Mesothelial cell of epicardium (in vitro differentiated cells): ENCODE measurements at places on chromosomes 4 and X.

DNA sequence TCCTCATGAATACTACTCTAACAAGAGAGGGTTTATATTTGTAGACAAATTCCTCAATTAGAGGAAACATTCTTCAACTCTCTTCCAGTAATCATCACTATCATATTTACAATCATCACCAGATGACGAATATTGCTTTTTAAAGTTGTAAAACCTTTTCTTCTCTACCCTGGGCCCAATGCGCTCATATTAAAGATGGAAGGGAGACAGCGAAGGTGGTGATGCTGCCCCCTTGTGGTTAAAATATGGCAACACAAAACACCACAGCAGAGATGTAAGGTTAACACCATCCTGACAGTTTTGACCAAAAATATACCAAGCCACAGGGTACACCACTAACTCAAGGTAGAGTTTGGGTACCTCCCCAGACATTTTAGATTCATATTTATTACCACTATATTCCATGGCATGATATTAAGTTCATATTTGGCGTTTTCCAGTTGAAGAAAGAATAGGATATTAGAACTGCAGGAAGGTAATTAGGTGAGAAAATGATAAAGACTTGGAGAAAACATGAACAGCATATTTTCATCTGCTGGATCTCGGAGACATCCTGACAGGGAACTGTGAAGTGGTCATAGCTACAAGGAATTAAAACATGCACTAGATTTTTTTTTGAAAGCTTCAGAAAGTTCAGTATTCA lies 72.8 kb downstream of the SLC9A7 start:
- H3K36me3 ChIP-seq = no peaks in the 10 kb centered on the region
- no peaks in the 10 kb centered on the region for H3K27me3 ChIP-seq
- no peaks in the 10 kb centered on the region for H3K4me1 ChIP-seq
- no peak for DNase-seq
- H3K27ac ChIP-seq = no peak overlapping the region

- no peaks in the 10 kb centered on the region for H3K36me3 ChIP-seq
- no peak overlapping the region for H3K27ac ChIP-seq
- peaks cover 22% of the 10 kb centered on the region for H3K4me1 ChIP-seq
- H3K4me3 ChIP-seq = no peak overlapping the region
Measured at GRCh38 chr4:129350834-129351721, 255.1 kb downstream of the C4orf33 start.

DNA sequence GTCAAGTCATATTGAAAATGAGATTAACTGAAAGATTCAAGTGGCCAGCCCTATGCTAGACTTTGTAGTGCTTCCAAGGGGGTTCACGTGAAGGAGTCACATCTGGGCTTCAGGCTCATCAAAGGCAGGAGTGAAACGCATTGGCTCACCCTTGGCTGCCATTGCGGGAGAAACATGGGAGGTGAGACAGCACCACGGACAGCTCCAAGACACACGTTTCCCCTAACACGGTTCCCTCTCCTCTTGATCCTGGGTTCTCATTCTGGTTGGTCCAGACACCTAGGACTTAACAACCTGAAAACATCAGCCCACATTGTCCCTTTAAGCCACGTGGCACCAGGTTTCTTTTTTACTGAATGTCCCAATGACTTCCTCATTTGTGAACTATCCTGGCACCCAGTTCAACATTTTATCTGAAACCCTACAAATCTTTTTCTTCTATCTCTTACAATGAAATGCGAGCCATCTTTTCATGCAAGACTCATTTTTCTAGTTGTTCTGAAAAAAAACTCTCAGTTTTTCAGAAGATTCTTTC lies 279.0 kb upstream of the VCX3A start:
- H3K36me3 ChIP-seq = no peaks in the 10 kb centered on the region
- H3K27ac ChIP-seq = no peak overlapping the region
- no peaks in the 10 kb centered on the region for H3K4me1 ChIP-seq
- DNase-seq = no peak
- no peaks in the 10 kb centered on the region for H3K27me3 ChIP-seq
- no peak overlapping the region for H3K4me3 ChIP-seq

- no peaks in the 10 kb centered on the region for H3K36me3 ChIP-seq
- H3K27ac ChIP-seq = no peak overlapping the region
- H3K27me3 ChIP-seq = no peaks in the 10 kb centered on the region
Measured at GRCh38 chrX:150161193-150161592, 201.9 kb upstream of the MAMLD1 start.

- no peaks in the 10 kb centered on the region for H3K27me3 ChIP-seq
- no peak overlapping the region for H3K4me3 ChIP-seq
- H3K36me3 ChIP-seq = no peaks in the 10 kb centered on the region
Measured at GRCh38 chr4:144347121-144347520, 206.6 kb upstream of the GYPA start.

GRCh38 chr4:111400741-111401140 lies 744.5 kb upstream of the FAM241A start:
- H3K27ac ChIP-seq = peak overlapping the region; percentile 68
- H3K4me3 ChIP-seq = no peak overlapping the region
- H3K27me3 ChIP-seq = no peaks in the 10 kb centered on the region
- H3K4me1 ChIP-seq = peaks cover 19% of the 10 kb centered on the region

GRCh38 chrX:10617186-10617998 lies 3.0 kb downstream of the MID1 start:
- peak overlapping the region; percentile 78 for H3K4me3 ChIP-seq
- no peak for DNase-seq

DNA sequence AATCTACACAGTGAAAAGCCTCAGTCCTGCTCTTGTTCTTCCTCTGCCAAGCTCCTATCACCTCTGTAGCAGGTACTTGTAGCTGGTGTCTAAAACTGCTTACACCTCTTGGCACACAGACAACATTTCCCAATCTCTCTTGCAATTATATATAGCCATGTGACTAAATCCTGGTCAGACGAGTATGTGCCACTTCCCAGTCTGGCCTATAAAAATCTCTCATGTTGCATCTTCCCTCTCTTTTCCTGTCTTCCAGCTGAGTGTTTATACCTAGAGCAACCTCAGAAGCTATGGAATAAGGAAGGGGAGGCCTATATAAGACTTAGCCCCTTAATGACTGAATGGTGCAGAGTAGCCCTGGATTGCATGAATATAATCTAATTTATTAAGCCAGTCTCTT lies 105.8 kb downstream of the RNF150 start:
- H3K27ac ChIP-seq = peak overlapping the region; percentile 45
- peaks cover 27% of the 10 kb centered on the region for H3K4me1 ChIP-seq
- no peaks in the 10 kb centered on the region for H3K27me3 ChIP-seq
- H3K36me3 ChIP-seq = no peaks in the 10 kb centered on the region
- no peak overlapping the region for H3K4me3 ChIP-seq

DNA sequence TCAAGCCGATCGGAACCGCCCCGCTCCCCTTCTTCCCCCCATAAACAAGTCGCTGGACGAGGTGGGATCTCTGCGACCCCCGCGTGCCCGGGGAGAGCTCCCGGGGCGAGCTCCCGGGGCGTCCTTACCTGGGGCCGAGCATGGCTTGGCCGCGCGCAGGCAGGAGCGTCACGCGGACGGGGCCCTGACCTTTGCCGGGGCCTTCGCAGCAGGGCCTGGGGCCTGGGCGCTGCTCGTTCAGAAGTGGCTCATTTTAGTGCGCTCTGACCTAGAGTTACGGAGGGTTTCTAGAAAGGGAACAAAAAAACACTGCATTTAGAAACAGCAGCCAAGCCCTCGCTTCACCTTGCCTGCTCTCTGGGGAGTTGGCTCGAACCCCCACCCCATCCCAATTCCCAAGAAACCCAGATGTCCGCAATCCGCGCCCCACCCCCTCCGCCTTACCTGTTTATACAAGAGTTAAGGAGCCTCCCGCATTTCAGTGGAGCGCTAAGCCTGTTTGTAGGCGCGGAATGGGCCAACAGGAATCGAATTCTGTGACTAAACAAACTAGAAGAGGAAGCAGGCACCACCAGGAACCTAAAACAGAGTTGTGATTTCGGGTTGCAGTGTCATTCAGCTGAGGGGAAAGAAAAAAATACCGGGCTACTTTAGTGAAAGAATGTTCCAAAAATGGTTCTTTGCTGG lies 814 bp upstream of the RBM47 start:
- H3K4me1 ChIP-seq = peaks cover 61% of the 10 kb centered on the region
- DNase-seq = peak; percentile 23
- no peaks in the 10 kb centered on the region for H3K36me3 ChIP-seq
- H3K27ac ChIP-seq = peak overlapping the region; percentile 98
- H3K4me3 ChIP-seq = peak overlapping the region; percentile 90
- peaks cover 5% of the 10 kb centered on the region for H3K27me3 ChIP-seq

DNA sequence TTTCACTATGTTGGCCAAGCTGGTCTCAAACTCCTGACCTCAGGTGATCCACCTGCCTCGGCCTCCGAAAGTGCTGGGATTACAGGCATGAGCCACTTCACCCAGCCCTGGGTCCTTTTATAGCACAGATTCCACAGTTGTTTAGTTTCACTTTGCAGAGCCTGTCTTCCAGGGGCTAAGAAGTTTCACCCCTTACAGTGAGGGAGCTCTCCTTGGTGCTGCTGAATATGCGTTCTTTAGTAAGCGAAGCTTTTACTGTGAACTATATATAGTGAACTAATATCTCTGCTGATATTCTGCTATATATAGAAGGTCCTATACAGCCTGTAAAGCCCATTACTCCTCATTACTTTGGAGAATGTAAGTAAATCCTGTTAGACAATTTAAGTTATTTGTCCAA lies 4.2 kb downstream of the TCEAL6 start:
- no peaks in the 10 kb centered on the region for H3K4me1 ChIP-seq
- H3K27me3 ChIP-seq = no peaks in the 10 kb centered on the region
- DNase-seq = no peak

DNA sequence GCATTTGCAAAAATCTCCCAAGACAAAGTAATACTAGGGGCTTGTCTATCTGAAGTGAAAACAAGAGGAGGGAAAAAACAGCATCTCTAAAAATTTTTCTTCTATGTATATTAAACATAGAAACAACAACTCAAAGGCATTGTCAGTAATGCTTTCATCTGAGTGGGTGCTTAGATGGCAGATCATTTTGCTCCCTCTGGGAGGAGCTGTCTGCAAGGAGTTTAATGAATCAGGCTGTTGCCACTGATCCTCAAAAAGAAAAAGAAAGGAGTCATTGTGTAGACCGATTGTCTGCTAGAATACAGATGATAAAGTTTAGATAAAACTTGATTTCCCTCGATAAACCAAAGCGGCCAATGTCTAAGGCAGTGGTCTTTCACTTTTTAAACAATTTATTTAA lies 49.7 kb upstream of the KLHL8 start:
- H3K4me3 ChIP-seq = no peak overlapping the region
- peaks cover 11% of the 10 kb centered on the region for H3K27me3 ChIP-seq
- no peak for DNase-seq
- H3K36me3 ChIP-seq = no peaks in the 10 kb centered on the region
- H3K27ac ChIP-seq = no peak overlapping the region

DNA sequence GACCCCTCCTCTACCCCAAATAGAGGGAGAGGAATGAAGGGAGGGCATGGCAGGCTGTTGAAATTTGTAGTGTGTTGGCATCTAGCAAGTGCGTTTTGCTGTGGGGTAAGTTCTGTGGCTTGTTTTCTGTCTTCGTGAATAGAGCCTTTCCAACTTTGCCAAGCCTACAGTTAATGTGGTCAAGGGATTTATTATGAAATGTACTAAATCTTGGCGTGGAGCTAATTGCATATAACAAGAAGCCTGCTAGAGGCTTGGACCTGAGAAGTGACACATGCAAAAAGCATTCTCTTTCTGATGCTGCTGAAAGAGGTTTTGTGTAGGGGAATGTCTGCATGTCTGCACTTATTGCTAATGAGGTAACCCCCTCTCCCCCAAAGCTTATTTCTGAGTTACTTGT lies 132.2 kb downstream of the BMPR1B start:
- no peaks in the 10 kb centered on the region for H3K4me1 ChIP-seq
- H3K36me3 ChIP-seq = no peaks in the 10 kb centered on the region
- H3K4me3 ChIP-seq = no peak overlapping the region
- no peak overlapping the region for H3K27ac ChIP-seq

DNA sequence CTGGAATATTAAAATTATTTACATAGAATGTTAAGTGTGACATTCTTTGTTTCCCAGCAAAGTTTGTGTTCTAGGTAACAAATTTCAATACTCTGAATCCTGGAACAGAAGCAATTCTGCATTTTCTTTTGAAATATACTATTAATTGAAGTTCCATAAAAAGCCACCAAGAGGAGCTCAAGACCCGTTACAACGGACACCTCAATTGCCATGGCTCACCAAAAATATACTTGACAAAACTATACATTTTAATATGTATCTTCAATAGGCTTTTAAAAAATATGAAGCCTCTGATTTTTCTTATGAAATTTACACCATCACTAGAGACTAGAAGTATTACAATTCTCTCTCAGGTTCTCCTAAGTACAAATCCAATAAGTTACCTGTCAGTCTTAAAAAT lies 111.4 kb downstream of the NYX start:
- H3K4me3 ChIP-seq = no peak overlapping the region
- DNase-seq = no peak
- H3K36me3 ChIP-seq = no peaks in the 10 kb centered on the region

DNA sequence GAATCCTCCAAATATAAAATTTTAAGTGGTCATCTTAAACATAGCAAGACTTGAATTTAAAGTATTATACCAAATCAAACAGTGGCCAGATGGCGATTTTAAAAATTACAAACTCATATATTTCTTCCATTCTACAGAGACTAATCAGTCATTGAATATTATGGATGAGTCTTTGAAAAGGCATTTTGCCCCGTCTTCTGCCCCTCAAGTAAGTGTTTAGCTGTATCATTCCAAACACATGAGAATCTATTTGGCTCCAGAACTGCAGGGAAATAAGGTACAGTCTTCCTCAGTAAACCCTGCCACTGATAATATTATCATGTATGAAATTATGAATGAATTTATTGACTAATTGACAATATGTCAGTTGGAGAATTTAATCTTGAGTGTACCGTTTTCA lies 191.0 kb downstream of the SLC7A11 start:
- no peak overlapping the region for H3K4me3 ChIP-seq
- H3K27ac ChIP-seq = no peak overlapping the region
- H3K27me3 ChIP-seq = no peaks in the 10 kb centered on the region

DNA sequence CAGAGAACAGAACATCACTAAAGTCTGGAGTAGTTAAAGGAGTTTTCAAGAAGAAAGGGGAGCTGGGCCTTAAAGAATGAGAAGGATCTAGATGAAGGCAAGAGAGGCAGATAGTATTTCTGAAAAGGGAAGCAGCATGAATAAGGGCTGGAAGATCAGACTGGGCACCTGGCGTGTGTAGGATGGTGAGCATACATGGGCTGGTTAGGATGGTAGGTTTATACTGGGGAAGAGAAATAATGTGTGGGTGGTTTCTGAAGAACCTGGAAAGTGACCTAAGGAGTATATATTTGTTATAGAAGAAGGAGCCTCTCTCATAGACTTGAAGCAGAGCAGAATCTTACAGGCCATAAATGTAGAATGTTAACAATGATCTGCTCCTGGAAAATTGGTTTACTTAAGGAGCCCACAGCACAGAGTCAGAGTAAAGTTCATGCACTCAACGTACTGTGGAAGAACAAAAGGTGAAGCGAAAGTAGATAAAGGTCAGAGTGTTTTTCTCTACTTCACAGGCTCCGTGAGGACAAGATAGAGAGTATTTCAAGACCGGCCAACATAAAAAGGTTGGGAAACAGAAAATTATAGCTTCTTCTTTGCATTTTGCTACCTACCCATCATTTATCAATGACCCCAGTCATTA lies 35.8 kb downstream of the MBNL3 start:
- H3K4me1 ChIP-seq = peaks cover 7% of the 10 kb centered on the region
- no peak for DNase-seq
- no peaks in the 10 kb centered on the region for H3K27me3 ChIP-seq
- H3K27ac ChIP-seq = peak overlapping the region; percentile 35
- peaks cover 36% of the 10 kb centered on the region for H3K36me3 ChIP-seq
